ENCODE measurements at places on chromosomes 5 and 9. TPM values are rescaled to one million over a fixed set of nuclear protein-coding genes. Genes with fewer than 3 reads are reported as not detected.

Gene PCDHGA9
- 1.1 TPM for total RNA-seq

Gene GTF3C5
- 52.5 TPM for total RNA-seq

Gene TICAM2
- total RNA-seq, result 4.5 TPM

Gene CDC37L1
- total RNA-seq, result 13.5 TPM

Gene GPRIN1
- total RNA-seq, result 14.0 TPM

Gene ADAMTS2
- total RNA-seq, result 0.21 TPM

Gene ENTREP1
- total RNA-seq, result 0.08 TPM

Gene GGTA1
- 0.35 TPM for total RNA-seq

Gene TSLP
- total RNA-seq, result 1.1 TPM
